Panc1 (cell line): ENCODE measurements at places on chromosomes 5 and 9. TPM values are rescaled to one million over a fixed set of nuclear protein-coding genes. Genes with fewer than 3 reads are reported as not detected.

- no peak for DNase-seq
These were observed 29.9 kb downstream of the BTNL9 start for GRCh38 chr5:181069767-181070491.

GRCh38 chr5:149303210-149303609 is 31.6 kb downstream of the AFAP1L1 start:
- DNase-seq, result no peak

GRCh38 chr5:401146-402034 is 41.6 kb upstream of the EXOC3 start:
- no peak for DNase-seq

The PCYOX1L gene
- 7.0 TPM for total RNA-seq

The CENPH gene
- total RNA-seq, result 35.6 TPM

The SLC23A1 gene
- total RNA-seq, result not detected

The IRX2 gene
- 0.10 TPM for total RNA-seq

The PGM5 gene
- total RNA-seq, result 0.21 TPM
